ENCODE measurements at places on chromosomes 3 and 15. TPM values are rescaled to one million over a fixed set of nuclear protein-coding genes. Genes with fewer than 3 reads are reported as not detected.

The DNAH12 gene
- total RNA-seq: 0.05 TPM

- no peak overlapping the region for H3K27ac ChIP-seq
- no peak overlapping the region for H3K4me3 ChIP-seq
- H3K27me3 ChIP-seq: peaks cover 6% of the 10 kb centered on the region
- H3K4me1 ChIP-seq: peaks cover 19% of the 10 kb centered on the region
These were observed 59.8 kb downstream of the THBS1 start for GRCh38 chr15:39640665-39641064.

DNA sequence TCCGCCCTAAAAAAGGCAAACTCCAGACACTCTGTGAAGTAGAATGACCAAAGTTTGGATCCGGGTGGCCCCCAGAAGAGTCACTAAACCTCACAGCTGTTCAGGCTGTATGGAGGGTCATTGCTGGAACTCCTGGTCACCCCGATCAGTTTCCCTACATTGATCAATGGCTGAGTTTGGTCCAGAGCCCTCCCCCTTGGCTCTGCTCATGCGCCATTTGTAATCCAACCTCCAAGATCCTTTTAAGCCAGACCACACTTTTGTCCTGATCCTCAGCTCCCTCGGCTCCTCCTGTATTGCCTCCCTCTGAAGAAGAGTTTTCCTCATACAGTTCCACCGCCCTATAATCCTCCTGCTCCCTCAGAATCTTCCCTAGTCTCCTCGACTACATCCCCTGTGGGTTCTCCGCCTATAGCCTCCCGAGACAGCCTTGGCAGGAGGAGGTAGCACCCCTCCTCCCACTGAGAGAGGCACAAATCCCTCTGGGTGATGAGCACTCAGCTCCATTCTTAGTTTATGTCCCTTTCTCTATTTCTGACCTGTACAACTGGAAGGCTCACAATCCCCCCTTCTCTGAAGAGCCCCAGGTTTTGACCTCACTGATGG is 42.2 kb downstream of the ZBTB11 start:
- H3K27ac ChIP-seq: no peak overlapping the region
- no peak for DNase-seq
- H3K4me3 ChIP-seq: no peak overlapping the region

DNA sequence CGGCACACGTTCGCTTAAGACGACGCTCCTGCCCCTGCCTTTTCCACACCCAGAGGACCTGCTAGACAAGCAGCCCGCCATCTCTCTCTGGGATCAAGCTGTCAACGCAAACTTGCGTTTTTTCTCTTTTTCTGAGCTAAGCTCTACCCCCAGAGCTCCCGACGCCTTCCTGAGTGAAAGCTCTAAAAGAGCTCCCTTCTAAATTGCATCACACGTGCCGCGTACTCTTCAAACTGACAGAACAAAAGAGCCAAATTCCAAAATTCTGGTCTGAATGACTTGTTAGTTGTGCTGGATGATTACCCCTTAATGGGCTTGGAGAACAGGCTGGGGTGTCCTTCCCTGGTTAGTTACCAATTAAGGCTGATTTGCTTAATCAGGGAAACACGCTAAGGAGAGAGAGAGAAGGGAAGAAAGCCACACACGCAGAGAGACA is 81.2 kb downstream of the MDFIC2 start:
- DNase-seq: no peak
- no peak overlapping the region for H3K27ac ChIP-seq
- no peaks in the 10 kb centered on the region for H3K36me3 ChIP-seq

DNA sequence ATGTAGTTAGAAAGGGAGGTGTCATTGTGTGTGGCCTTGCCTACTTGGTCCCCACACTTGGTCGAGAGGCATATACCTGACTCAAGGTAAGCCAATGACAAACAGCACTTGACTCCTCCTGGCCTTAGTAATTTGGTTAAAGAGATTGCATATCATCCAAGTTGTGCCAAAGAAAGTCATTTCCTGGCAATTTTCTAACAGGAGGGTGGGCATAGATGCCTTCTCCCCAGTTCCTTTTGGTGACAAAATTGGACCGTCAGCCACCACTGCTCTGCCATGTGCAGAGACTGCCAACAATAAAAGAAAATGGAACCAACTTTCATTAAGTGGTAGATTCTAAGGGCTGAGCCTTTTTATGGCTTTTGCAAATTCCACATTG is 7.9 kb upstream of the LEKR1 start:
- H3K4me1 ChIP-seq: peaks cover 61% of the 10 kb centered on the region
- H3K27ac ChIP-seq: peak overlapping the region; percentile 96
- H3K27me3 ChIP-seq: no peaks in the 10 kb centered on the region

DNA sequence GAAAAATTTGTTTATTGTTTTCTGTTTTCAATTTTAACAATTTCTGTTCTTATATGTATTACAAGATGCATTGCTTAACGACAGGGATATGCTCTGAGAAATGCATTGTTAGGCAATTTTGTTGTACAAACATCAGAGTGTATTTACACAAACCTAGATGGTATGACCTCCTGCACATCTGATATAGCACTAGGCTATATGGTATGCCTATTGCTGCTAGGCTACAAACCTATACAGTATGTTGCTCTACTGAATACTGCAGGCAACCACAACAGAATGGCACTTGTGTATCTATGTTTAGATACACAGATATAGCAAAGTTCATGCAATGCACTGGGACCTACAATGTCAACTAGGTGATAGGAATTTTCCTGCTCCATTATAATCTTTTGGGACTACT is 70.1 kb downstream of the SUCNR1 start:
- no peak overlapping the region for H3K27ac ChIP-seq
- no peaks in the 10 kb centered on the region for H3K4me1 ChIP-seq
- no peak for DNase-seq
- H3K4me3 ChIP-seq: no peak overlapping the region
- H3K36me3 ChIP-seq: no peaks in the 10 kb centered on the region
- peaks cover 17% of the 10 kb centered on the region for H3K27me3 ChIP-seq

DNA sequence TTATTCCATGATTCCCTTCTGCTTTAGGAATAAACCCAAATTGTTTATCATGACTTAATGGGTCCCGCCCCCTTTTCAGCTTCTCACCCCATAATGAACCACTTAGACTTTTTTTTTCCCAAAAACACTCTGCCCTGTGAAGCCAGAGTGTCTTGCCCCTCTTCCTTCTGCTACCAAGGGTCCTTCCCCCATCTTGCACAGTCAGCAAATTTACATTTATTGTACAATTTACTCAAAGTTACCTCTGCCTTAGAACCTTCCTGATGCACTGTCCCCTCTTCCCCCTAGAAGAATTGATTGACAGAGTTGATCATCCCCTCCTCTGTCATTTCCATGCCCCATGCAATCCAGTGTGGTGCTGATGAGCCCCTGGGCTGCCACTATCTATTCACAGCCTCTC is 101.5 kb upstream of the PPP2R3A start:
- H3K36me3 ChIP-seq: no peaks in the 10 kb centered on the region
- no peak overlapping the region for H3K4me3 ChIP-seq
- no peak for DNase-seq
- no peaks in the 10 kb centered on the region for H3K27me3 ChIP-seq

GRCh38 chr15:57031605-57032004 is 113.2 kb downstream of the TCF12 start:
- no peak for DNase-seq
- no peaks in the 10 kb centered on the region for H3K27me3 ChIP-seq
- peaks cover 7% of the 10 kb centered on the region for H3K4me1 ChIP-seq
- no peaks in the 10 kb centered on the region for H3K36me3 ChIP-seq

DNA sequence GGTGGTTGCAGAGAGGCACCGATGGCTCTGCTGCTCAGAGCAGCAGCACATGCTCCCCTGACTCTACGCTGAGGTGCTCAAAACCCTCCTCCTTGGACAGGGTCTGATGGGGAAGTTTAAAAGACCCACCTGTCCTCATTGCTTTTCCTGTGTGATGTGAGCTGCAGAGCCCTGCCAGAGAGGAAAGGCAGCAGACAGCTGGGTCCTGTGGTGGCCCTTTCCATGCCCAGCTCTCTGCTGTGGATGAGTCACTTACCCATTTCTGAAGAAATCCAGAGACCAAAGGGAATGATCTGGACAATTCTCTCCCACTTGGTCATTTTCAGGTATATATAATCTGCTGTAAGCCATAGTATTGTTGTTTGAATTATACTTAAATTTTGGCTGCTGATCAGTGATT is 121.7 kb downstream of the CHDH start:
- peaks cover 36% of the 10 kb centered on the region for H3K27me3 ChIP-seq
- peak overlapping the region; percentile 88 for H3K27ac ChIP-seq
- no peak for DNase-seq
- H3K36me3 ChIP-seq: peaks cover 6% of the 10 kb centered on the region

The ANKRD34C gene
- total RNA-seq: not detected

- H3K4me3 ChIP-seq: no peak overlapping the region
- DNase-seq: no peak
- peaks cover 10% of the 10 kb centered on the region for H3K36me3 ChIP-seq
These were observed 408.9 kb upstream of the CBLB start for GRCh38 chr3:106277731-106278130.

The A4GNT gene
- not detected for total RNA-seq

DNA sequence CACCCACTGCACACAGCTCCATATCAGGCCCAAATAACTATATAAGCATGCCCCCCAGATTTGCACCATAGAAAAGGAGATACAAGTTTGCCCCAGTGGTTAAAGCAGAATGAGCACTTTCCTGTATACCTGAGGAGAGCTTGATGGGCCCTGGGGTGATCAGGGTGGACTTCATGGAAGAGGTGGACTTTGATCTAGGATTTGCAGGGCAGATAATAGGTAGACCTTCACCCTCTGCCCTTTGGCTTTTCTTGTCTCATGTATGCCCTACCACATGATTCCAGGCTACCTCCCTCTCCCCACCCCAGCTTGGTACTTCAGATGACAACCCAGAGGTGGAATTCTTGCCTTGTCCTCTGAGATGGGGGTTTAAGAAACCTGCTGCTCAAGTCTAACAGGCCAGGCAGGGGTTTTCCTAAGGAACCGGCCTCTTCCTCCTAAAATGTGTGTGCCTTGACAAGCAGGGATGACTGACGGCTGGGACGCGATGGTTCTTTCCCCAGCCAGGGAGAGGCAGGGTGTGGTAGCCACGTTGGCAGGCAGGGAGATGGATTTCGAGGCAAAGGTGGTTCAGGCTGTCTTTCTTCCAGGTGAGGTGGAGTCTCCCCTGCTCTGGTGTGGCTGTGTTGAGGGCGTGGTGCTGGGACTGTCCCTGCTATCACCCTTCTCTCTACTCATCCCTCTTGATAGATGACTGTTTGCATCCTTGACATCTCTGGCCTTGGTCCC is 6.6 kb upstream of the RHCG start:
- no peaks in the 10 kb centered on the region for H3K36me3 ChIP-seq
- peaks cover 18% of the 10 kb centered on the region for H3K27me3 ChIP-seq
- peak; percentile 5 for DNase-seq
- no peak overlapping the region for H3K27ac ChIP-seq

DNA sequence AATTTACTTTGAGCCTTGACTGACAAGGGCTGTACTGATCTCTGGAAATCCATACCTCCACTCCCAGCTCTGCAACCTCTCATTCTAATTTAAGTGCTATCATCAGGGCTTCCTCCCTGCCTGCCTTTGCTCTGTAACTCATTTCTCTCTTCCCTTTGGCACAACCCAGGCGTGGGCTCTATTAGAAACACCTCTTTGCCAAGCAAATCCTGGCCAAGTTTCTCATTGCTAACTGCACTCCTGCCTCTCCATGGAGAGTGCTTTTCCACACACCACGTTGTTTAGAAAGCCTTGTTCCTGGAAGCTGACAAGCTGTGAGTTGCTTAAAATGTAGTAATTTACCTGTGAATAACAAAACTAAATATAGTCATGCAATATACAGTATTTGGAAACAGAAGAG is 20.1 kb upstream of the FSTL1 start:
- no peak for DNase-seq
- H3K4me1 ChIP-seq: no peaks in the 10 kb centered on the region
- no peaks in the 10 kb centered on the region for H3K36me3 ChIP-seq
- no peak overlapping the region for H3K27ac ChIP-seq
- H3K27me3 ChIP-seq: peaks cover 10% of the 10 kb centered on the region
- H3K4me3 ChIP-seq: no peak overlapping the region

The CORO2B gene
- not detected for total RNA-seq

DNA sequence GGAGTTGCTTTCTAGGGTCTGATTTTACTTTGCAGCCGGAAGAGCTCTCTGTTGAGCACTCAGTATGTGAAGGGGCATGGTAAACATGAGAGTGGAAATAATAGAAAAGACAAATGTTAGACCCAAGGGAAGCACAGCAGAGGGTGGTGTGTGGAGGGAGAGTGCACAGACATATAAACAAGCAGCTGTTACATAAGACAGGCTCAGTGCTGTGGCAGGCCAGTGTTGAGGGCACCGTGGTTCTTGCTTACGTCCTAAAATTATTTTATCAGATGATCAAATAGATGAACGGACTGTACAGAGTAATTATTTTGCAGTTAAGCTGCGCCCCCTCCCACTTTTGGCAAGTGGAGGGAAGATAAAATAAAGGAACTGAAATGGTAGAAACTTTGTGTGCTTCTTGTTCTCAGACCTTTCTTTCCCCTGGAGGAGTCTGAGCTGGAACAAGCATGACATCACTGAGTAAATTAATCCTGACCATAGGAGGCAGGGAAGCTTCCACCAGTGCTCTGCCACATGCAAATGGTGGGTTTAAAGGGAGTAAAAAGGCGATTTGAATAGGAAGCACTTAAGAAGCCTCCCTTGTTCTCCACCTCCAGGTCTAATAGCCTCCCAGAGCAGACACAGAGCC is 205.6 kb downstream of the IL20RB start:
- no peaks in the 10 kb centered on the region for H3K36me3 ChIP-seq
- no peak overlapping the region for H3K4me3 ChIP-seq
- H3K4me1 ChIP-seq: no peaks in the 10 kb centered on the region
- peaks cover 9% of the 10 kb centered on the region for H3K27me3 ChIP-seq

The INSYN1 gene
- not detected for total RNA-seq

- no peaks in the 10 kb centered on the region for H3K4me1 ChIP-seq
- H3K27ac ChIP-seq: no peak overlapping the region
- H3K4me3 ChIP-seq: no peak overlapping the region
- no peaks in the 10 kb centered on the region for H3K36me3 ChIP-seq
- no peaks in the 10 kb centered on the region for H3K27me3 ChIP-seq
These were observed 234.2 kb downstream of the GRM7 start for GRCh38 chr3:7095116-7095515.

DNA sequence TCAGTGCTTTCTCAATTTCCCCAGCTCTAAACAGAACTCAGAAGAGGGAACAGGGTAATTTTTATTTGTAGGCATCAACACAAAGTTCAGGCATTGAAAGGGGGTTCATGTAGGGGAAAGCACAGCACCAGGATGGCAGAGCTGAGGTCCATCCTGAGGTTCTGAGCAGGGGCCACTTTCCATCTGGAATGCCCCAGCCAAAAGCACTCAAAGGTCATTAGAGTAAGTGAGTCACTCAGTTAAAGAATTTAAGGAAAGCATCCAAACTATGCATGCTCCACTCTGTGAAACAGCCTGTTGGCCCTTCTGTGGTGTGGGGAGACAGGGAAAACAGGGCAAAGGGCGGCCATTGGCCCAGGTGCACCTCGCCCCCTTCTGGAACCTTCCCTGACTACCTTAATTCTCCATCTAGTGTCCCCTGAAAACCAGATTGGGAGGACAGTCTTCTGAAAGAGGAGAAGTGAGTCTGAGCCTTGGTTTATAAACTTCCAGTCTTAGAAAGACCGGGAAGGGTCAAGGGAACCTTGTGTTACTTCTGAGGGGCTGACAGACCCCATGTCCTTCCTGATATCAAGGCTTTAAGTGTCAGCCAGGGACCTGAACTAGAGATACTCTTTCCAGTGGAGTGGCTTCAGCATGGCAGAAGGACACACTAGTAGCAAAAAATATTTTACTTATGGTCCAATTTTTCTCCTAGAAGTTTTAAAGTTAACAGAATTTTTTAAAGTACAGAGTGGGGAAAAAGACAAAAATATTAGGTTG is 133.3 kb downstream of the MYLK start:
- no peaks in the 10 kb centered on the region for H3K4me1 ChIP-seq
- peaks cover 9% of the 10 kb centered on the region for H3K27me3 ChIP-seq
- H3K36me3 ChIP-seq: no peaks in the 10 kb centered on the region
- H3K27ac ChIP-seq: no peak overlapping the region
- no peak overlapping the region for H3K4me3 ChIP-seq

The DUOXA1 gene
- not detected for total RNA-seq

The TMEM44 gene
- total RNA-seq: 6.2 TPM

The ZNF774 gene
- 1.0 TPM for total RNA-seq

Measured in activated CD4-positive, alpha-beta memory T cell treated with anti-CD3 and anti-CD28 coated beads, Interleukin-2, amount 10 ng/mL, durations not matched to agents 7 days and 5 days (primary cell).